ENCODE measurements at places on chromosomes 2 and 18.

- DNase-seq, result no peak
These were observed 7.7 kb downstream of the APLF start for GRCh38 chr2:68475110-68475509.

- no peak for DNase-seq
These were observed 559.9 kb upstream of the ID2 start for GRCh38 chr2:8121826-8122513.

DNA sequence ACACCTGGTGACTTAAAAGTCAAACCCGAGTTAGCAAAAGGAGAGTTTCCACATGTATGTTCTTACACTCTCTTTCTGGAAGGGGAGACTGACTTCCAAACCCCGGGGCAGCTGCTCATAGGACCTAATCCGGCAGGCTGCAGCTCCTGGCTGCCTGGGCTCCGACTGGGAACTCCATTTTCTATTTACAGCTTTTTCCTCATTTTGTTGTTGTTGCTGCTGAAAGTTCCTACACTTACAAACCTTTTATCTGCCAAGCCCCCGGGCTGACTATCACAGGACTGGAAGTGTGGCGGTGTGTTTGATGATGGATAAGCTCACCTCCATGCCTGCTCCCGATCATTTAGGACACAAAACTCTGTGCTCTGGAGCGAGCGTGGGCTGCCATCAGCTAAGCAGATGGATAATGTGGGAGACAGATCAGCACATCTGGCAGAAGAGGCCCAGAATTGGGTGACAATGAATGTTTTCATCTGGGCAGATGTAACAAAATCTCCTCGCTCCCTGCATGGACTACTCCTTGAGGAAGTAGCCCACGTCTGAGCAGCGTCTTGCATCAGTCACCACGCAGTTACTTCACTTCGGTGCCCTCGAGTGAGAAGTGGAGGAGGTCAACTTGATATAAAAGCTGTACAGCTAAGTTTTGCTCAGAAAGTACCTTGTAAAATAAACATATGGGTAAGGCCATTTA lies 114.4 kb upstream of the COPS8 start:
- DNase-seq, result no peak

DNA sequence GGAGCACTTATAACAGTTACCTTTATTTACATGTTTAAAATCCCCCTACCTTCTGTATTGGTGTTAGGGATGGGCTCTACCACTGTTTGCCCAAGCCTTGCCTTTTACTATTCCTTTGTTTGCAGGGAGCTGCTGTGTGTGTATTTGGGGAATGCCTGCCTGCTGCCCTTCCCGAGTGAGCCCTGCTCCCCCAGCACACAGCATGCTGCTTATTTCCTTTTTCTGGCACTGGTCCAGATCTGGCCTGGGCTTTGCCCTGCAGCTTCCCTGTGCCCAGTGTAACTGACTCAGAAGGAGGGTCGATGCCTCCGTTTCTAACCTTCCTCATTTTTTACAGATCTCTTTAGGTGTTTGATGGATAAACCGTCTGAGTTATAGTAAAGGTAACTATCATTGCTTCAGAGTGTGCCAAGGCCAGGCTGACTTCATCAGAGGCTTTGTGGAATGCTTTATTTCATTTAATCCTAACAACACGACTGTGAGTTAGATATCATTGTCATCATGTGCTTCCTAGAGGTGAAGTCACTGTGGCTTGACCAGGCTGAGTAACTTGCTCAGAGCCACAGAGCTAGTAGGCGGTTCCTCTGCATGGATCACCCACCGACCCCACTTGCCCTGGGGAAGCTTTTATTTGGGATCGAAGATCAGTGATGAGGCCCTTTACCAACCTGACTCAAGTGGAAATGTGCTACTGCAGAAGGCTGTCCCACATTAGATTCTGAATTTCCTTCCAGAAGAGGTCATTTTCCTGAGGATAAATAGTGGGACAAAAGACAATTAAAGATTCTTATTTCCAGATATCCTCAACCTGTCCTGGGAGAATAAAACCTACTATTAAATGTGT lies 238.8 kb downstream of the ZNF407 start:
- DNase-seq, result no peak

DNA sequence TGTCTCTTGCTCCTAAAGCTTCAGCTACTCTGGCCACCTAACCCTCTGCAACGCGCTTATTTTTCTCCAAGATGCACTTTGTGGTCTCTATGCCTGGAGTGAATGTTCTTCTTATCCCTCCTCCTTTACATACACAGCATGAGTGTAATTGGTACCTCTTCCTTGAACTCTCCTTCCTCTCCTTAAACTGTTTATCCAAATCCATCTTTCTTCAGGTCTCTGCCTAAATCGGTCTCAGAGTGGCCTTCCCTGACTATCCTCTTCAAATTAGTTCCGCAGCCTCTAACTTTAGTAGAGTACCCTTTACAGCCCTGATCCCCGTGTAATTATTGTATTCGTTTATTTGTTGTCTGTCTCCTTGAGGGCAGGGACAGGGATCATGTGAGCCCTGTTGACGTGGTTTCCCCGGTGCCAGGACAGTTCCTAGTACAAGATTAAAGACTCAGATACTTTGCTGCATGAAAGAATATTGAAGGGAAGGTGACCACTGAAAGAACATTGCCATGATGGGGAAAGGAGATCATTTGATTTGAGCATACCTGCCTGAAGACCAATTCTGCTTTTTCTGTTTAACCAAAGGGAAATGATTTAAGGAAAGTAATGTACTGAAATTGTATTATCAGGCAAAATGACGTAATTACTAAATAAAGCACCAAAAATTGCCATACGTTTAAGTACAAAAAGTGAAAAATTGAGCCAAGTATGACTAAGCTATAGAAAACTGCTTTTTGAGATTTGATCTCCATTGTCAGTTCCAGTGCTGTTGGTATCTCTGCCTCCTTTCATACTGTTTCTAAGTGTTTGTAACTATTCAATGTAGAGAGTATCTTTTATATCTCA lies 1.2 kb downstream of the CNOT9 start:
- no peak for DNase-seq

DNA sequence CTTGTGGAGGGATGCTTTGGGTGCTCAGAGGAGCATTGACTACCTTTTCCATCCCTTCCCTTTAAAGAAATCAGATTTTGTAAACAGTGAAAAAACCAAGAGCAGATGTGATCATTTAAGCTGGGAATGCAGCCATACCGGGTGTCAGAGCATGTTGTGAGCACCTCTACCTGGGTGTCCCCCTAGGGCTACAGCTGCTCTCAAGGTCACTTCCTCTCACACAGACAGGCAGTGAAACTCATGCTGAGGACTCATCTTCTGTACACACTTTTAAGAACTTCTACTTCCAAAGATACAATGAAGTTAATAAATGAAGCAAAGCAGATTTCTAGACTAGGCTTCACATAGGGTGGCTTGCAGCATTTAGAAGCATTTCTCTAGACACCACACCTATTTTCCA lies 48.4 kb upstream of the FRZB start:
- DNase-seq, result no peak

DNA sequence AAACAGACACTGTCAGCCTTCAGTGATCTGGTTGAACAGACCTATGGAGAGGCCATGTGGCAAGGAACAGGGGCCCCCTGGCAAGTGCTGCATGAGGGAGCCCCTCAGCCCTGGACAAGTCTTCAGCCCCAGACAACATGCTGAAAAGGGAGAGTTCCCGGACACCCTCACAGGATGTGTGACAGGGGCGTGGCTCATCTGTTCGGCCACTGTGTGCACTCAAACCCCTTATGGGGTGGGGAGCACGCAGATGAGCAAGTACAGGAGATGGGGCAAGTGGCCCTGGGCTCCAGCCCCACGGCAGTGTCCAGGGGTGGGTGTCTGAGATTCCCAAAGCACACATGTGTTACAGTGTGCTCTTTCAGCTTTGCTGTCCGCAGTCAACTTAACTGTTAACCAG lies 35.4 kb upstream of the MPPE1 start:
- DNase-seq, result no peak

DNA sequence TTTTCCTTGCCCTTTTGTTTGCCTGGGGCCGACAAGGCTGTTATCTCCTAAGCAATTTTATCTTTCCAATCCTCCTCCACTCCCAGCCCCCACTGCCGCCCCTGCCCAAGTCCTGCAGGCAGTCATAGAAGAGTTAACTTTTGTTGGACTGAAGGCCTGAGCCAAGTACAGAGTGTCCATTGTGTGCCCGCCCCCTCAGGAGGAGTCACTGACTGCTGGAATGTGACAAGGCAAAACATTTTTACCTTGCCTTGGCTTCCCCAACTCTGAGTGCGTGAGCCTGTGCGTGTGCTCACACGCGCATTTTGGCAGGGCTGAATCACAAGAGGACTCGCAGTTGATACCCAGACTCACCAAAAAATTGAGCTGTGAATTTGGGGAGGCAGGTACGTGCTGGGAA lies 16.2 kb downstream of the SETBP1 start:
- DNase-seq, result no peak

GRCh38 chr2:156380117-156380645 lies 47.7 kb upstream of the NR4A2 start:
- no peak for DNase-seq

DNA sequence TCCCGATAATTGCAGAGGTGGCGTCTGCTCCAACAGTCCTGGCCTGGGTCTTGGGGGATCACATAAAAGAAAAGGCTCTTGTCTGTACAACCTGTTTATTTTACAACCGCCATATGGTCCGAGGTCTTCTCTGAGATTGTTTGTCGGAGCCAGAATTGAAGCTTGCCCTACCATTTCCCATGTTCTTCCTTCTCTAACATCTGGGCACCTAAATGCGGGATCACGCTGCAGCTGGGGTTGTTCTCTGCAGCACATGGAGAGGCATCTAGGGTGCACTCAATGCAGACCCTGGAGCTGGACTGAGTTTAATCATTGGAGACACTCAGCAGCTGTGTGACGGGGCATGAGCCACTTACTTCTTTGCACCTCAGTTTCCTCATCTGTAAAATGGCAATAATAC lies 107.7 kb downstream of the ACKR3 start:
- no peak for DNase-seq

GRCh38 chr18:711310-711656 lies 1.1 kb downstream of the ENOSF1 start:
- DNase-seq, result no peak

DNA sequence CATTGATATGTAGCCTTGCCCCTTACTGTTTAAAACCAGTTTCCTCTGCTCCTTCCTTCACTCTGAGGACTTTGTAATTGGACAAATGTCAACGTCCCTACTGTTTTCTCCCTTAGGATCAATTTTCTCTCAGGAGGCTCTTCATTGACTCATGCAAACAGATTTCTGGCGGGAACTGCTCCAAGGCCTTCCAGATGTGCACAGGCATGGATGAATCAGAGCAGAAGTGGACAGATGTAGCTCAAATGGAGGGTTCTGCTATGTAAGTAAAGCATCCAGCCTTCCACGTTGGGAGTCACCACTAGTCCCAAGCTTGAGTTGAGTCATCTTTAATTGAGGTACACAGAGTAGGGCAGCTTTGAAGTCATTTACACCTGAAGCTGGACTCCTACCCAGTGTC lies 34.1 kb upstream of the ZDBF2 start:
- DNase-seq, result no peak

DNA sequence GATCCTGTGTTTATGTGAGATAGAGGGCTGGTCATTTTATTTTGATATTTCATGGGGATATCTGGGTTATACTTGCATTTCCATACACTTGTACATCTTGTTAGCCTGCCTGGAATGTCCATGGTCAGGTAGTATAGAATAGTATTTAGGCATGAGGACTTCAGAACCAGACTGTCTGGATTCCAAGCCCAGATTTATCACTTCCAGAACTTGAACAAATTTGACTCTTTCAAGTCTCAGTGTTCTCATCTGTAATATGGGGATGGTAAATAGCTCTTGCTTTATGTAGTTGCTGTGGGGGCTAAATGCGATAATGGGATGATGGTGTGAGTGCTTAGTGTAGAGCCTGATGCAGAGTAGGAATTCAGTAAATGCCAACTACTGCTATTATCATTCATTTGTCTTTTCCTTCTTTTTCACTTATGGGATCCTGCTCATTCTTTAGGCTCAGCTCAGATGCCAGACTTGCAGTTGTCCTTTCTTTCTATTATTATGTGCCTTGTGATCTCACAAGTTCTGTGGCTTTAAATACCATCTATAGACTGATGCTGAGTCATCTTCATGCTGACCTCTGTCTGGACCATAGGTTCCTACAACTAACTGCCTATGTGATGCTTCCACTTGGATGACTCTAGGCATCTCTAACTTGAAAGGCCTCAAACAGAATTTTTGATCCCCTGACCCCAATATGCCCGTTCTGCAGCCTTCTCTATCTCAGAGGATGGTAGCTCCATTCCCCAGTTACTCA lies 67.4 kb downstream of the POLE4 start:
- DNase-seq, result no peak

GRCh38 chr2:195543902-195544894 lies 112.8 kb upstream of the SLC39A10 start:
- no peak for DNase-seq

- no peak for DNase-seq
These were observed 14.4 kb downstream of the GPR45 start for GRCh38 chr2:105255979-105256378.

GRCh38 chr2:7904319-7904718 lies 777.5 kb upstream of the ID2 start:
- no peak for DNase-seq

- no peak for DNase-seq
These were observed 8.9 kb upstream of the PCBP1 start for GRCh38 chr2:70078384-70078783.

GRCh38 chr2:219645631-219646527 lies 18.4 kb downstream of the SLC4A3 start:
- no peak for DNase-seq

- DNase-seq, result no peak
These were observed 58.8 kb upstream of the FOSL2 start for GRCh38 chr2:28333606-28334526.

Measured in NCI-H1436 treated with DMSO at 0.1 percent for 48 hours (cell line).